ENCODE measurements at places on chromosomes 13 and 19. TPM values are rescaled to one million over a fixed set of nuclear protein-coding genes. Genes with fewer than 3 reads are reported as not detected.

Gene CGB7
- total RNA-seq = 0.31 TPM

Gene CYP4F3
- total RNA-seq = not detected

Gene MTUS2
- 0.67 TPM for total RNA-seq

Gene ZNF850
- total RNA-seq = 32.1 TPM

Gene PLIN5
- total RNA-seq = 1.2 TPM

Gene NRTN
- 2.4 TPM for total RNA-seq

Gene LPAR6
- total RNA-seq = 4.6 TPM

Gene GIPC3
- total RNA-seq = 0.09 TPM

Gene FSTL3
- total RNA-seq = 21.9 TPM

Gene GSK3A
- 22.5 TPM for total RNA-seq

Gene CEACAM7
- not detected for total RNA-seq

Gene SLC25A41
- 0.46 TPM for total RNA-seq

Gene SYT3
- total RNA-seq = 1.1 TPM

Gene FREM2
- total RNA-seq = 21.3 TPM

Gene TRAPPC2B
- 23.4 TPM for total RNA-seq

Gene NUMBL
- 6.4 TPM for total RNA-seq
